NCI-H446 (cell line): ENCODE measurements at places on chromosomes 11 and 22.
A peak's percentile ranks its signal among the peaks of the same experiment; 100 is the strongest.

DNA sequence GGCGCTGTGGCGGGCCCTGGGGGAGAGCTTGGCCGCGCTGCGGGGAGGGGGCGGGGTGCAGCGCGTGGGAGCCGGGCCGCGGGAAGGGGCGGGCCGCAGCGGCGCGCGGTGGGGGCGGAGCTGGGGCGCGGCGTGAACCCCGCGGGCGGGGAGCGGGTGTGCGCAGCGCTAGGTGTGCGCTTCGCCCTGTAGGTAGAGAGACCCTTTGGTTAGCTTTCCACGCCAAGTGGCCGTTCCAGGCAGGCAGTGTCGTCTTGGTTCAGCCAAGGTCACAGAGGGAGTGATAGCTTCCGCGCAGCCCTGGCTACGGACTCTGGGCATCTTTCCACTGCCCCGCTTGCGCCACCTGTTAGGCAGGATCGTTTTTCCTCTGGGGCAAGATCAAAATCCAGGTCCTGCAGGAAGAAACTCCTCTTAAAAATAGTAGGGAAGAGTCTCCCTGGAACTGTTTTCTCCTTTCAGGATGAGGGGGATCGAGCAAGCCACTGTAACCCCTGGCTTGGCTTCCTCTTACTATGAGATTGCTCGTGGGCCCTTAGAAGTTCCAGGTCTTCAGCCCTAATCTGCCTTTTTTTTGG lies 434 bp downstream of the BANF1 start:
- DNase-seq = no peak

DNA sequence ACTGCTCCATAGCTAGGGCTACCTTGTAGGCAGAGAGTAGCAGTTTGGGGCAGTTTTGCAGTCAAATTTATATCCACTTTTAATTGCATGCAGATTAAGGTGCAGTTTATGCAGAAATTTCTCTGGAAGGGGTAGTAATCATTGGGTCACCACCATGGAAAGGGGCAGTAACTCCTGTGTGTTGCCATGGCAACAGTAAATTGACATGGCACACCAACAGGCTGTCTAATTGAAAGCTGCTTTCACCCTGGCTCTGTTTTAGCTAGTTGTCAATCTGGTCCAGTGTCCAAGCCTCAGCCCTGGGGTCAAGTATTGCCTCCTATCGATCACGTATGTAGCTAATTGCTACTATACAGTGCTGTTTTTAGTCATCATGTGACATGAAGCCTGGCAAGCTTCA lies 786.1 kb upstream of the CNTN5 start:
- no peak for DNase-seq

GRCh38 chr22:27397954-27398342 lies 403.6 kb downstream of the MN1 start:
- DNase-seq = no peak

- no peak for DNase-seq
These were observed 4.4 kb downstream of the AHNAK start for GRCh38 chr11:62542111-62542745.

- no peak for DNase-seq
These were observed 185.8 kb downstream of the TRPC6 start for GRCh38 chr11:101397979-101398378.

GRCh38 chr11:7924536-7924935 lies 6.5 kb downstream of the OR10A6 start:
- DNase-seq = no peak

GRCh38 chr11:57368106-57368844 lies 12.7 kb downstream of the PRG3 start:
- no peak for DNase-seq

DNA sequence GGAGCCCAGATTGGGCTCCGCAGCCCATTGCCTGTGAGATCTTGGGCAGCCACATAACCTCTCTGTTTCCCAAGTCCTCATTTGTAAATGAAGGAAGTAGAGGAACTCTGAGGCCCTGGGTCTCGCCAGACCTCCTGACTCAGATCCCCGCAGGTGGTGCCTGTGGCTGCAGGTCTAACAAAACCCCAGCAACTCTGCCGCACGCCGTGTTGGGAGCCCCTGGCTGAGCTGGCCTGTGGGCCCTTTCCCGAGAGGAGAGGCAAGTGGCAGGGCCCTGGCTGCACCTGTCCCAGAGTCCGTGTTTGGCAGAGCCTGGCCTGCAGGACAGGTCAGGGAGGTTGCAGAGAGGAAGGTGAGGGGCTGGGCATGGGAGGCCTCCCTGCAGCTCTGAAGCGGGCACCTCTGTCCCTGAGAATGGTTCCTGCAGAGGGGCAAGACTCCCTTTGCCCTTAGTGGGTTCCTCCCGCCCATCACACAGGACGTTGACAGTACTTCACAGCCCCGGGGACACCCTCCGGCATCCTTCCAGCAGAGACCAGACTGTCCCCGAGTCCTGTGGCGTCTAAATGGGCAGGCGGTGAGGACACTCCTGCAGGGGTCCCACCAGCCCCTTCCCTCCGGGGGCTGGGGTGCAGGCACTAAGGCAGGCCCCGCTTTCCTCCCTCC lies 67.7 kb downstream of the ARHGAP8 start:
- no peak for DNase-seq

DNA sequence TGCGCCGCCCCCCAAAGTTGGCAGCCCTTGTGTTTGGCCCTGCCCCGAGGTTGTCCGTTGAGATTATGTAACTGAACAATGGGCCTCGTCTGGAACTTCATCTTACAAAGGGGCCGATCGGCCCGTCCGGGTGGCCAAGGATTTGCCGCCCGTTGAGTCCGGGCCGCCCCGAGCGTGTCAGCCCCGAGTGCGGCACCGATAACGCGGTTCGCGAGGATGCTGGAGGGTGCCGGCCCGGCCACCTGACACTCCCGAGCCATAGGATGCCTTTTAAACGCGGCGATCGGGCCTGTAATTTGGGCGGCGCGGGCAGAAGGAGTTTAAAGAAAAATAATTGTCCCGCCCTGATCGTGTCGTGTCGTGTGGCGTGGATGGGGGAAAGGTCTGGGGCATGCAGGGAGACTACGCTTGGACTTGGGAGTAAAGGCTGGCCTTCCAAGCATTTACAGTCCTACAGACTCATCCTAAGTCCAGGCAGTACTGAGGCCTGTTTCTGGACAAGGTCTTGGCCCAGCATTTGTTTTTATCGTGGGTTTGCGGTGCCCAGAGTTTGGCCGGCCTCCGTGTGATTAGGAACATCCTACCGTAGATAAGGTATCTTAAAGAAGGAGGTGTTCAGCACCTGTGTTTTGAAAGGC lies 1.3 kb downstream of the WEE1 start:
- DNase-seq = no peak

- peak; percentile 81 for DNase-seq
These were observed 26.9 kb downstream of the PICALM start for GRCh38 chr11:86041975-86042378.

- DNase-seq = no peak
These were observed 243.5 kb downstream of the SBF2 start for GRCh38 chr11:10050561-10050960.

GRCh38 chr11:6621711-6622211 lies 2.5 kb upstream of the TPP1 start:
- DNase-seq = no peak

DNA sequence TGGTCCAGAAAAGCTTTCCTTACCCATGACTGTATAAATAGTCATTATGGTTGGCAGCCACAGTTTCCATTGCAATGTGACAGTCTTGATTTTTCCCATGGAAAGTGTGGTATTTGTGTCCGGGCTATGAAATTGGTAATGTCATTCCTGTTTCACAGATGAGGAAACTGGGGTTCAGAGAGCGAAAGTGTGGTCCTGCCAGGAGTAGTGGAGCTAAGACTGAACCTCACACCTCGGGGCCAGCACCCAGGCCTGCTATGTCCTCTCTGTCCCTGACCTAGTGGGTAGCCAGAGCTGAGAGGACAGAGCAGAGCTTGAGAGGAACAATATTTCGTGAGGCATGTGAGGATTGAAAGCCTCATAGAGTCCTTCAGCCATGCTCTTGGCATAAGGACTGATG lies 1.2 kb upstream of the YDJC start:
- no peak for DNase-seq

- DNase-seq = no peak
These were observed 15.2 kb downstream of the BCL9L start for GRCh38 chr11:118910309-118911112.

DNA sequence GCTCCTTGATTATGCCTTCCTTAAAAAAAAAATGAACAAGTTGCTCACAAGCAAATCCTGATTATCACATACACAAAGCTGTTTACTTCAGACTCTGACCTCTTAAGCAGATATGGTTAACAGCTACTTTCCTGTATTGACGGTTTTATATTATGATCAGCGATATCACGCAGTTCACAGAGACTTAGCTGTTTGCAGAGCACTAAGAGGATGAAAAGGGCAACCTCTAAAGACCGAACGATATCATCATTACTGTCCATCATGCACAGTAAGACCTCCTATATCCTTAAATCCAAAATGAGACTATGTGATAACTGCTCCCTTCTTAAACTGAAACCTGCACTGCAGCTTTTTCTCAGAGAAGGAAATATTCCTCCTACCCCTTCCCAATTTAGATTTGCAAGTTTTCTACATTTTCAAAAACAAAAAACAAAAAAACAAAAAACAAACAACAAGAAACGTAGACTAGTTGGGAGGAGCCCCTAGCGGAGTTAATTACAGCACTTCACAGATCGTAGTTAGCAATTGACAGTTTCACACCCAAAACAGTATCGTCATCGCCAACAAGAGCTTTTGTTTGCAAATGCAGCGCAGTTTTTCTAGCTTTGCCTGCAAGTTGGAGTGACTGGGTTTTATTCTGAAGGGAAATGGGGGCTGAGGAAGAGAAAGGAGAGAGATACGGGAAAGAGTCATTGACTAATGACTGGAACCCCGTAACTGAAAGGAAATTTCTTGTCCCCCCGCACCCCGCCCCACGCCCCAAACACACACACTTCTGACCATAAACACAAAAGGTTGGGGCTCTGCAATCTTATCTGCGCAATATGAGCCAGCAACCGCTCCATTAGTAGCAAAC lies 1.2 kb downstream of the DDX6 start:
- no peak for DNase-seq

- DNase-seq = no peak
These were observed 3.2 kb downstream of the DEPDC7 start for GRCh38 chr11:33018840-33019239.

DNA sequence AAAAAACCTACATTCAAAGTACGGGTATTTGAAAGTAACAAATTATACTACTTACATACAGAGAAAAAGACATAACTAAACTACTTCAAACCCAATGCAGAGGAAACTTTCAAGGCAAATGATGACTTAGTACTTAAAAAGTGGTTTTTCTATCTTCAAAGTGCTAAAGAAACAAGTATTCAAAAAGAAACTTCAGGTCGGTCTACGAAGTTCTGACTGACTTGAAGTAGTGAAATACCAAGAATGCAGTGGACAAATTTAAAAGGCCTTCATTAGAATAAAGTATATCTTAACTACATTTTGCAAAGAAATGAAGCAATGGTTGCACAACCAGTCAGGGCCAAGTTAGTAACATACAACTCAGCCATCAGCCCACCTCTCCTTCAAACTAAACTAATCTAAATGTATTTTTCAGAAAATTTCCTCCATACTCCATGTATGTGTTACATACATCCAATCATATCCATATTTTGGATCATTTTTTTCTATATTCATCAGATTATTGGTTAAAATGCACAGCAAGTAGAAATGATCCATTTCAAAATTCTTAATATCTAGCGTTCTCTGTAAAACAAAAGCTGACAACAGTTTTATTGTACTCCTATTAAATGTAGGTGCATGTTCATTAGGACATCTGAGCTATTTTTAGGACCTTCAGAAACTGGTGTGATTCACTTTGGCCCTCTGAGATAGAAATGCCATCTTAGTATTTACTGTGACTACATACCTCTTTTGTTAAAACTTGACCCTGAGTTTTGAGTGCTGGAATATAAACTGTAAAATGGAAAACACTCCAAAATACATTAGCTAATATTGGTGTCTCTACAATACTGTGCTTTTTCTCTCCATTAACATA lies 49.9 kb downstream of the BIRC2 start:
- no peak for DNase-seq

DNA sequence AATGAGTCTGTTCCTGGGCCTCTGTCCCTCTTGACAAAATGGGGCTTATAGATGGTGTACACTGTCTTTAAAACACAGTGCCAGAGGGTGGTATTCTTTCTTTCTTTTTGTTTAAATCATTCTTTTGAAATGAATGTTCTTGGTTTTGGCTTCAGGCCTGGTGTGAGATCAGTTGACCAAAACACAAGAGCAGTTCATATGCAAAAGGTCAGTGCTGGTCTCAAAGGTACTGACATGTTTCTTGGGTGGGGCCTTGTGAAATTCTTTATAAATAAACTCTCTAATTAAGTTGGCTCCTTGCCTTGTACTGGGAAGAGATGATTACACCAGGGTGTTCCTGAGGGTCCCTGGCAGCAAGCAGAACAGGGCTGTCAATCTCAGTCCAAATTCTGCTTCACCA lies 110.0 kb downstream of the FBXO7 start:
- no peak for DNase-seq

- no peak for DNase-seq
These were observed 182.2 kb downstream of the ETS1 start for GRCh38 chr11:128405112-128405511.

DNA sequence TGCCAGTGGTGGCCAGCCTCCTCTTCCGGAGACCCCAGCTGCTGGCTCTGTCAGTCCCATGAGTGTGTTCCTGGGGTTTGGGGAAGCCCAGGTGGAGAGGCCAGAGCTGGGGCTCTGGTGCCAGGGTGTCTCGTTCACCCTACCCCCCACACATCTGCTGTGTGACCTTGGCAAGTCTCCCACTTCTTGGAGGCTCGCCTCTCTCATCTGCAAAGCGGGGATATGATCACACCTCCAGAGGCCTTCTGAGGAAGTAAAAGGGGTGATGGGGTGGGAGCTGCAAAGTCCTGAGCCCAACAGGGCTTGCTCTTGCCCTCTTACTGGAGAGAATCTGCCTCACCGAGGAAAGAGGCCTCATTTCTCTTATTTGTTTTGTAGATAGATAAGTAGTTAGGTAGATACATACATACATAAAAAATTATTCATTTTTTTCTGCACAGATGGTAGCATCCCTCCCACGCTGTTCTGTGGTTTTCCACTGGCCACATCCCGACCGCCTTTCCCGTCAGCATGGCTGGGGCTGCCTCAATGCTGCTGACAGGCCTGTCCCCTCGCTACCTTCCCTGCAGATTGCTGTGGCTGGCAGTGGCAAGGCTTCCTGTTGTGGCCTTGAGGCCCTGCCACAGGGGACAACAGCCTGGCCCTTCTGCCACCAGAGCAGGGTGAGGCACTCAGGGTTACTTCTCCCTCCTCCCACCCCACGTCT lies 23.9 kb downstream of the MYO7A start:
- peak; percentile 47 for DNase-seq

DNA sequence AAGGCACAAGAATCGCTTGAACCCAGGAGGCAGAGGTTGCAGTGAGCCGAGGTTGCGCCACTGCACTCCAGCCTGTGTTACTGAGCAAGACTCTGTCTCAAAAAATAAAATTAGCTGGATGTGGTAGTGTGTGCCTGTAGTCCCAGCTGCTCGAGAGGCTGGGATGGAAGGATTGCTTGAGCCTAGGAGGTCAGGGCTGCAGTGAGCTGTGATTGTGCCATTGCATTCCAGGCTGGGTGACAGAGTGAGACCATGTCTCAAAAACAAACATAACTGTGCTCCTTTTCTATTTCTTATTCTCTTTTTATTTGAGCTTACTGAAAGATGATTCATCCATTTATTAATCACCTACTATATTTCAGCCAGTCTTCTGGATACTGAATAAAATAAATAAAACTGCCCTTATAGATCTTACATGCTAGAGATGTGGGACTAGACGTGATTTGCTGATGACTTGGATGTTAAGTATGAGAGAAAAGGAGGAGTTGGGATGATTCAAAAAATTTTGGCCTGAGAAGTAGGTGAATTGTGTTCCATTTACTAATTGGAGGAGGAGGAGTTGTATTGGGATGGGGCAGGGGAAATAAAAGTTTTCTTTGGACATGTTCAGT lies 18.0 kb downstream of the PAAF1 start:
- no peak for DNase-seq

GRCh38 chr11:72141066-72141465 lies 5.5 kb downstream of the FOLR3 start:
- no peak for DNase-seq
